Endothelial cell of umbilical vein (primary cell): ENCODE measurements at places on chromosomes 13 and 19.

DNA sequence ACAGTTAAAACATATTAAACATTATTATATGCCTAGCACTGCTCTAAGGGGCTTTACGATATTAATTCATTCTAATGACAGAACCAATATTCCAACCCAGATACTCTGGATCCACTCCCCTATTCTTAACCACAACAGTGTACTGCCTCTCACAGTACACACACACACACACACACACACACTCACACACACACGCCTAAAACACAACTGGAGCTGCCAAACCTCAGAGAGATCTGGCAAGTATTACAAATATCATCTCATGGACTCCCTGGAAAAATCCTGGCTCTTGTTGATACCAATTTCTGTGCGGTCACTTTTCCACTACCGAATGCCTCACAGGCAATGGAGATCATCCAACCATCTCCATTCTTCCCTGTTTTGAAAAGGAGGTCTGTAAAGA, 1.3 kb downstream of the ZNF780A start:
- no peaks in the 10 kb centered on the region for H3K27me3 ChIP-seq
- H3K36me3 ChIP-seq: no peaks in the 10 kb centered on the region
- no peak overlapping the region for H3K4me3 ChIP-seq
- H3K27ac ChIP-seq: no peak overlapping the region
- peaks cover 9% of the 10 kb centered on the region for H3K4me1 ChIP-seq
- DNase-seq: no peak

DNA sequence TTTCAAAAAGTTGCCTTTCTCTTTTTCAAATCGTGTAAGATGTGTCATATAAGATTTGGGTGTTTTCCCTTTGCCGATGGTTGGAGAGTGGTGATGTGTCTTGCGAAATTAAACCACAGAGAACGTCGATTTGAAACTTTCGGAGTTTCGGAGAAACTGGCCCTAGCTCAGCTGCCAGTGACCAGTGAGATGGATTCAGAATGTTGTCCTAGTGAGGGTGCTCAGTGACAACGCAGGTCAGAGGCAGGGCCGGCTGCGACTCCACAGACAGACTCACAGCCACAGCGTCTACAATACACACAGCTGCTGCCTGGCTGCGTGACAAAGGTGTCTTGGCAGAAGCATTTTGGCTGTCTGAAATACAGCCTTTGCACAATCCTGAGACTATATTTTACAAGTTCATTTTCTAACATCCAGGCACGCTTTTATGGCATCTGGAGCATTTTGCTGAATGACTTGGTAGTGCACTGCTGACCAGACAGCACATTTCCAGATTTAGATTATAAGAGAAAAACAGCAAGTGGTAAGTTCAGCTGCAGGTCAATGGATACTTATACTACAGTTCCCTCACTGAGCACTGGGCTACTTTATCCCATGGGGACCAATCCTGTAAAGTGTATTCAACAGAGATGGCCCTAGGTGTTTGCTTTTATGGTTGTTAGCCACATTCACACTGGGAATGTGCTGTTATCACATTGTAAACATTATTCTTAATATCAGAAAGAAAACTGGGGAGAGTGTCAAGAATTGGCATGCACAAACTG, 207.5 kb downstream of the KCNRG start:
- no peak overlapping the region for H3K27ac ChIP-seq
- no peaks in the 10 kb centered on the region for H3K36me3 ChIP-seq
- no peaks in the 10 kb centered on the region for H3K27me3 ChIP-seq
- H3K4me3 ChIP-seq: no peak overlapping the region
- DNase-seq: no peak

DNA sequence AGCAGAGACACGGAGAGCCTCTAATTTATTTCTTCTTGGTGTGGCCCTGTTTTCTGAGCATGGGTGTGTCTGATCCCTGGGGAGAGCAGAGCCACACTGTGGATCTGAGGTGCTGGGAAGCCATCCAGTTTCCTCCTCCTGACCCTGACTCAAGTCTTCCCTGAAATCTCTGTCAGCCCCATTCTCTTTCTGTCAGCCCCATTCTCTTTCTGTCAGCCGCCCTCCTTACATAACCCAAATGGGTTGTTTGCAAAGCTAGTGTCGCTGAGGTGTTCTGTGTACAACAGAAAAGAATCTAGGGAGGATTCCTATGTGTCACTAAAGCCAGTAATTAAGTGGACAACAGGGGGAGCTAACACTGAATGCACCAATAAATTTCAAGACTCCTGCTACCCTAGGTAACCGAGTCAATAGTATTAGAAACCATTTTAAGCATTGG, 50.2 kb downstream of the LRCH1 start:
- peaks cover 21% of the 10 kb centered on the region for H3K4me1 ChIP-seq
- H3K36me3 ChIP-seq: no peaks in the 10 kb centered on the region
- no peaks in the 10 kb centered on the region for H3K27me3 ChIP-seq
- H3K4me3 ChIP-seq: no peak overlapping the region
- no peak overlapping the region for H3K27ac ChIP-seq

- H3K4me1 ChIP-seq: peaks cover 7% of the 10 kb centered on the region
- H3K36me3 ChIP-seq: peaks cover 9% of the 10 kb centered on the region
- H3K27ac ChIP-seq: no peak overlapping the region
- no peak overlapping the region for H3K4me3 ChIP-seq
These were observed 108.6 kb downstream of the MYCBP2 start for GRCh38 chr13:77218274-77218673.

DNA sequence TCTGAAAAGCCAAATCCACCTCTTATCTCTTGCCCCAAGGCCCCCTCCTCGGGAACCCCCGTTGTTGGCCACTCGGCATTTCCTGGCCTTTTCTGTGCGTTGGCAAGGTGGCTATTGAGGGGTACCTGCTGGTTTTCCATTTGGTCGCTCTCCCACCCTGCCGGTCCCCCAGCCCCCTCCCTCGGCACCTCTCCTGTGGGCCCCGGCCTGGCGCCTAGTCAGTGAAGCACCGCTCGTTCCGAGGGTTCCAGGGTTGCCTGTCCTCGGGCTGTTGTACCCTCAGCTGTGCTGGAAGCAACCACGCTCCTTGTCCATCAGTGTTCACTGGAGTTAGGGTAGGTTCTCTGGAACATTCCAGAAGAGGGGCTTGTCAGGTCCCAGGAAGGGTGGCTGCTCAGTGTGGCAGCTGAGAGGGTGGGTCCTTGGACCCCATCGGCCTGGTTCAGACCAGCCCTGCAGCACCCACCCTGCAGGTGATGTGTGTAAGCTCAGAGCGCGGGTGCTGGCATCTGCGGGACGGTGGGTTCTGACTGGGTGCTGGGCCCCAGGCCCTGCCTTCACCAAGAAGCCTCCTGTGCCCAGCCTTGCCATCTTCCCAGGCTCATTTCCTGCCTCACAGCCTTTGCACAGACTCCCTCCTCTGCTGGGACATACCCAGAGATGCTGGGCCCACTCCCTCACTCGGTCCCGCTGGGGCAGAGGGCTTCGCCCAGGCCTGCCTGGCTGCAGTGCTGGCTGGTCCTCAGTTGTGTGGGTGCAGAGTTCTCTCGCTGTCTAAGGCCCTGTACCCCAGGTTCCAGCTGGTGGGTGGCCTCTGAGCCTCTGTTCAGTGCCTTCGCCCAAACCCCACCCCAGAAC, 21.3 kb downstream of the NKPD1 start:
- no peak for DNase-seq
- H3K4me3 ChIP-seq: no peak overlapping the region
- H3K36me3 ChIP-seq: peaks cover 2% of the 10 kb centered on the region
- H3K27ac ChIP-seq: no peak overlapping the region

GRCh38 chr13:24016046-24016445, 118.7 kb upstream of the C1QTNF9B start:
- H3K27me3 ChIP-seq: no peaks in the 10 kb centered on the region
- no peak overlapping the region for H3K4me3 ChIP-seq
- H3K4me1 ChIP-seq: no peaks in the 10 kb centered on the region
- DNase-seq: no peak

GRCh38 chr13:20337884-20338551, 105.9 kb upstream of the GJB6 start:
- H3K27me3 ChIP-seq: no peaks in the 10 kb centered on the region
- H3K27ac ChIP-seq: no peak overlapping the region
- no peaks in the 10 kb centered on the region for H3K36me3 ChIP-seq
- DNase-seq: no peak
- H3K4me1 ChIP-seq: no peaks in the 10 kb centered on the region
- no peak overlapping the region for H3K4me3 ChIP-seq

DNA sequence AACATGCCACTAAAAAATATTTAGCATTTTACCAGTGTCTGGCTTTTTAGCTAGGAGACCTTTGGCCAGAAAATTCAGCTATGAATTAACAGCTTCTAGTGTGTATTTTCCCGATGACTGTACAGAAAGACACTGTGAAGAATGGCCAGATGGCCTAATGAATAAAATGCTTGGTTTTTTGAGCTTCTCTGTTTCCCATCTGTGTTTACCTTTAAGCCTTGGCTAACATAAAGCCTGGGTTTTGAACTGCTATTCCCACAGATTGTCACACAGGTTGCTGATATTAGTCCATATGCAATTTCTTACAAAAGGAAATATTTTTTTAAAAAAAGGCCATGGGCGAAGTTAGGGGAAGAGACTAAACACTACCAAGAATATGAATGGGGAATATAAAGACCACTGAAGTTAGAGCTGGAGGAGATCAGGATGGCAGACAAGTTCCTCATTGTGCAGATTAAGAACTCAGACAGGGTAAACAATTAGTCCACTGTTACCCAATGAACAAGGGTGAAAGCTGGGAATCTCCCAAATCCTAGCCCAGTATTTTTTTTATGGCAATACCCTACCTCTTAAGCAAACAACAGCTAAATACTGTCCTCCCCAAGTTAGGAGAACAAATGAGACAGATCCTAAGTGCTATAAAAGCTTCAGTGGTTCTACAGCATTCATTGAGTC, 95.1 kb downstream of the DCT start:
- H3K27me3 ChIP-seq: no peaks in the 10 kb centered on the region
- no peaks in the 10 kb centered on the region for H3K4me1 ChIP-seq
- no peaks in the 10 kb centered on the region for H3K36me3 ChIP-seq

DNA sequence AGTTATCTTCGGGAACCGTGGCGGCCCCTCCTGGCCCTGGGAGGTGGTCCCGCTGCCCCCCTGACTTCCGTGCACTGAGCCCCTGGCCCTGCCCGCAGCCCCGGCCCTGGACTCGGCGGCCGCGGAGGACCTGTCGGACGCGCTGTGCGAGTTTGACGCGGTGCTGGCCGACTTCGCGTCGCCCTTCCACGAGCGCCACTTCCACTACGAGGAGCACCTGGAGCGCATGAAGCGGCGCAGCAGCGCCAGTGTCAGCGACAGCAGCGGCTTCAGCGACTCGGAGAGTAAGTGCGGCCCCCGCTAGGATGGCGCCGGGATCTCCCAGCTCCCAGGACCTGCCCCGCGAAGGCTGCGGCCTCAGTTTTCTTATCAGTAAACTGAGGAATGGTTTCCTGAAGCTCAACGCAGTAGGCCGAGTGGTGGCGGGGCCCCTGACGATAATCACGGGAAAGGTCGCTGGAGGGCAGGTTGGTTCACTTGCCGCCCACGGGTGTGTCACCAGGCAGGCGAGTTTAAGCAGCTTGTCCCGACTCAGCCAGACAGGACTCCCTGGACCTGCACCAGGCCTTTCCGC, 924 bp downstream of the RGCC start:
- DNase-seq: peak; percentile 52
- peak overlapping the region; percentile 56 for H3K4me3 ChIP-seq
- peaks cover 5% of the 10 kb centered on the region for H3K36me3 ChIP-seq
- H3K27ac ChIP-seq: peak overlapping the region; percentile 49
- H3K4me1 ChIP-seq: peaks cover 24% of the 10 kb centered on the region

DNA sequence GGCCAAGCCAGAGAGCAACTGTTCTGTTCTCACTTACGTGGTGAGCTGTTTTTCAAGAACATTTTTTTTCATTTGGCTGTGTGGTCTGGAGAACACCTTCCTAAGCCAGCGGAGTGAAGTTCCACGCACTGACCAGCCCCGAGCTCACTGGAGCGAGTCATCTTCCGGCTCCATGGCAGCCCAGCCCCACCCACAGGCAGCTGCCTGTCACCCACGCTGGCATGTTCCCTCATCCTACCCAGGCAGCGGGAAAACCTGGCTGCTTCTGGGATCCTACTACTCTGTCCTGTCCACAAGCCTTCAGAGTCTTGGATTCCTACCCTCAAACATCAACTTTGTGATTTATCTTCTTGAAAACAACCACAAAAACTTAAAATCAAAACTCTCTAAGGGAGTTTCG, 76.2 kb downstream of the GGACT start:
- no peak overlapping the region for H3K4me3 ChIP-seq
- no peak for DNase-seq
- H3K27ac ChIP-seq: no peak overlapping the region
- no peaks in the 10 kb centered on the region for H3K4me1 ChIP-seq
- no peaks in the 10 kb centered on the region for H3K36me3 ChIP-seq
- no peaks in the 10 kb centered on the region for H3K27me3 ChIP-seq

GRCh38 chr19:4386041-4386782, 14.1 kb downstream of the SH3GL1 start:
- no peaks in the 10 kb centered on the region for H3K27me3 ChIP-seq
- no peak overlapping the region for H3K4me3 ChIP-seq
- peaks cover 37% of the 10 kb centered on the region for H3K4me1 ChIP-seq
- no peak for DNase-seq
- H3K27ac ChIP-seq: peak overlapping the region; percentile 15
- peaks cover 3% of the 10 kb centered on the region for H3K36me3 ChIP-seq

- peaks cover 11% of the 10 kb centered on the region for H3K36me3 ChIP-seq
- no peak overlapping the region for H3K4me3 ChIP-seq
- H3K27me3 ChIP-seq: no peaks in the 10 kb centered on the region
- DNase-seq: no peak
These were observed 437.0 kb downstream of the KLF12 start for GRCh38 chr13:73697166-73697565.

GRCh38 chr19:48859711-48860572, 8.5 kb downstream of the PLEKHA4 start:
- H3K27me3 ChIP-seq: no peaks in the 10 kb centered on the region
- no peak overlapping the region for H3K27ac ChIP-seq
- H3K4me1 ChIP-seq: no peaks in the 10 kb centered on the region
- no peak for DNase-seq

- H3K4me1 ChIP-seq: no peaks in the 10 kb centered on the region
- H3K27ac ChIP-seq: no peak overlapping the region
- H3K36me3 ChIP-seq: no peaks in the 10 kb centered on the region
These were observed 8.6 kb upstream of the CEACAM6 start for GRCh38 chr19:41746593-41747227.

DNA sequence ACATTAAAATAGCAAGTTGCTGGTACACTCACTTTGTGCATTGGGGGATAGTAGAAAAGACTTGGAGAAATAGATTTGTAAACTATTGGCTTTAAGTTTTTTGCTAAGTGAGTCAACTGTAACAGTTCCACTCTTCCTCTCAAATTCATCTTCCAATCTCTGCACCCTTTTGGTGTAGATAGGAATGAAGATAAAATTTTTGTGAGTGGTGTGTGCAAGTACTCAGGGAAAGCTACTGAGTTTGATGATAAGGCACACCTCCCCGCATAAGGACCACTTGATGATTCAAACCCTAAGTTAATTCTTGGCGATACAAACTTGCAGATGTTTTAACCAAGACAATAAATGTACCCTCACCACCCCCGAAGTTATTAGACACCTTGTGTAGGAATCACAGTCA, 168.3 kb upstream of the SLITRK1 start:
- H3K36me3 ChIP-seq: no peaks in the 10 kb centered on the region
- DNase-seq: no peak
- H3K4me3 ChIP-seq: no peak overlapping the region
- H3K4me1 ChIP-seq: no peaks in the 10 kb centered on the region

- H3K4me3 ChIP-seq: no peak overlapping the region
- no peaks in the 10 kb centered on the region for H3K27me3 ChIP-seq
- no peaks in the 10 kb centered on the region for H3K4me1 ChIP-seq
- DNase-seq: no peak
- H3K27ac ChIP-seq: no peak overlapping the region
These were observed 12.1 kb downstream of the PRR22 start for GRCh38 chr19:5772416-5772815.
